ENCODE measurements at places on chromosomes 2 and 18. TPM values are rescaled to one million over a fixed set of nuclear protein-coding genes. Genes with fewer than 3 reads are reported as not detected.

The UGT1A3 gene
- total RNA-seq: not detected

The MC4R gene
- total RNA-seq: 0.13 TPM

The FKBP7 gene
- total RNA-seq: 15.3 TPM

The TRIB2 gene
- total RNA-seq: 9.3 TPM

The ERBB4 gene
- 5.2 TPM for total RNA-seq

The ITGB6 gene
- total RNA-seq: 2.6 TPM

The CLIP4 gene
- 16.0 TPM for total RNA-seq

The SPATA3 gene
- not detected for total RNA-seq

The ALKAL2 gene
- 0.25 TPM for total RNA-seq

The BMP10 gene
- not detected for total RNA-seq

Data from mesangial cell (primary cell).